Smooth muscle cell of the brain vasculature (primary cell): ENCODE measurements at places on chromosomes 1 and 21.

GRCh38 chr1:186655876-186656275 is 24.3 kb downstream of the PTGS2 start:
- DNase-seq = no peak

- no peak for DNase-seq
Measured at GRCh38 chr1:19032701-19033514, 76.4 kb upstream of the IFFO2 start.

- no peak for DNase-seq
Measured at GRCh38 chr1:109181807-109182163, 31.9 kb upstream of the SARS1 start.

GRCh38 chr1:183137782-183138181 is 48.3 kb upstream of the LAMC2 start:
- DNase-seq = no peak

DNA sequence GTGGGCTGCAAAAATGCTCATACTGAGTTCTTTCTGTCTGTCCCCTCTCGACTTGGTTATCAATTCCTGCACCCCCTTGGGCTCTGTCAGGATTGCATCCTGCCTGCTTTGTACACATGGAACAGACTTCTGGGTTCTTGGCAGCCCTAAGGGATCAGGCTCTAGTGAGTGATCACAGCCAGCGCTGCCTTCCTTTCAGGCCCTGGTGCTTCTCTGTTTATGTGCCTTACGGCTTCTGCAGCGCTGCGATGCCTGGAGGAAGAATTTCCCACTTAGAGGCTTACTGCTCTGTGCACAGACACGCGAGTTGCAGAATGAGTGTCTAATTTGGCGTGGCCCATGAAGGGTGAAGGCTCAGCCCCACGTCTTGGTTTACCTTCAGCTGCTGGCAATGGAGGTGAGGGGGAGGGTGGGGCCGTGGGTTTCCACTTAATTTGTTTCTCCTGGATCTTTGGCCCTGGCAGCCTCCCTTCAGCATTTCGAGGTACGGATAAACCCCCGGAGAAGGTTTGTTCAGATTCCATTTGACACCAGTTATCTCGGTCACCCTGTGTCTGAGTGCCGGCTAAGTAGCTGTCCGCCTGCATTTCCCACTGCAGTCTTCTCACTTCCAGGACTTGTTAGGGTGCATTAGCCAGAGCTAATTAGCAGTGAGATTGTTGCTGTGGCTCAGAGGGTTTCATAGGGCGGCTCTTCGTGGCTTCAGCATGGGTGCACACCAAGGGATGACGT is 227.3 kb downstream of the DYRK1A start:
- DNase-seq = no peak

- DNase-seq = no peak
Measured at GRCh38 chr1:3771108-3772026, 1.2 kb upstream of the SMIM1 start.

GRCh38 chr1:36853638-36854037 is 180.7 kb downstream of the GRIK3 start:
- DNase-seq = no peak

- no peak for DNase-seq
Measured at GRCh38 chr1:116826818-116827606, 72.8 kb downstream of the CD2 start.

DNA sequence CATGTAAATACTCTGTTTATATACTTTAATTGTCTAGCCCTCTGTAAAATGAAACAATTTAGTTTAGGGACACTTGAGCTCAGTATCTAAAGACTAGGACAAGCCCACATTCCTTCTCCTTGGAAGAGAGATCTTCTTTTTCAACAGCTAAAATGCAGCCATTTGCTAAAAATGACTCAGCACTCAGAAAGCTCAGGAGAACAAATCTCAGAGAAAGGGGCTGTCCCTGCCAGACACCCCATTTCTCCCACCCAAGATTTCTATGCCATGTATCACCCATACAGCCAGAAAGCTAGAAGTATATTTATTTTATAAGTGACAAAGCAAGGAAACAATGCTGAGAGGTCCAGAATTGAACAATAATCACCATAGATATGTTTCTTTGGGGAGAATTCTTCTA is 23.2 kb upstream of the PRDX6 start:
- no peak for DNase-seq

DNA sequence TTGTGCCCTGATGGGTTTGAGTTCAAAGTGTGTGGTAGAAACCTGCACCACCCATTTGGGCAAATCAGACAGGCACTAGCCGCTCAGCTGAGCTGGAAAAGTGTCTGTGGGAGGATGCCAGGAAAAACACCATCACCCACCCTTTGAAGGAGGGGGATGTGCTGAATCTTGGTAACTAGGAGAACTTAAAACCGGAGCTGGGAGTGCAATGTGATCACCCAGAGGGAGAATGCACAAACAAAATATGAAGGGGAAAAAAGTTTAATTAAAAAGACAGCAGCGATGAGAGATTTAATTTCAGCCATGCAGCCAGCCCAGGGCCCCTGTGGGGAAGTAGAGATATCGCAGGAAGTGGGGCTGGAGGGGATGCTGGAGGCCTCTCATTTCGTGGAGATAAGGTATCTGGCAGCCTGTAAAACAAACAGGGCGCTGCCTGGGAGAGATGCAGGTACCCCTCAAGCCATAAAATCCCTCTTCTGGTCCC is 86.8 kb upstream of the BCAR3 start:
- no peak for DNase-seq

GRCh38 chr1:47764461-47765046 is 232.6 kb downstream of the TRABD2B start:
- DNase-seq = no peak

DNA sequence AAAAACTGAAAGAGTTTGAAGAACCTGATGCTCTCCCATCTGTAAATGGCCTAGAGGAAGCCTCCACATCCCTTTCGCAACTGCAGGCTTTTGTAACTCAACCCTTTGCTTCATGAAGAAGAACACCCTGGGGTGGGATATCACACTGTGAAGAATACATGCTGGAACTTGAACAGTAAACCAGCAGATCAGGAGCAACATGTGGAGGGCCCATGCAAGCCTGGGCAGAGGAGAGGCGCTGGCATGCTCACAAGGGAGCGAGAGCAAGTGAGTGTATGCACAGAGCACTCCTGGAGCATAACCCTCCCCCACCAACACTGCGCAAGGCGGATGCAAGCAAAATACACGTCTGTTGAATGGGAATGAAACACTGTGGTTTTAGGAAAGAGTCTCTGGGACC is 24.6 kb upstream of the SPAG17 start:
- DNase-seq = no peak

DNA sequence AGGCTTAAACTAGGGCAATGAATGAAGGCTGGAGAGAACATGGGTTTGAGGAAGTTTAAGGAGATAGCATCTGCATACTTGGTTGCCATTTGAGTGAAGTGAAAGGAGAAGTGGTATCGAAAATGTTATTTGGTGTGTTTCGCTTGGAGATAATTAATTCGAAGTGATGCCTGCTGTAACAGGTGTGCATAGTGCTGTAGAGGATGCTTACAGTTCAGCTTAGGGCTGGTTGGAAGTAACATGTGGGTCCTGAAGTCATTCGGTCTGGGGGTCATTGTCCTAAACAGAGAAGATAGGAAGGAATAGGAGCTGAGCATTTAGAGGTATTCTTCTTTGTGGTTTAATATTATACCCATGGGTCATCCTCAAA is 301 bp upstream of the NUDT17 start:
- no peak for DNase-seq

DNA sequence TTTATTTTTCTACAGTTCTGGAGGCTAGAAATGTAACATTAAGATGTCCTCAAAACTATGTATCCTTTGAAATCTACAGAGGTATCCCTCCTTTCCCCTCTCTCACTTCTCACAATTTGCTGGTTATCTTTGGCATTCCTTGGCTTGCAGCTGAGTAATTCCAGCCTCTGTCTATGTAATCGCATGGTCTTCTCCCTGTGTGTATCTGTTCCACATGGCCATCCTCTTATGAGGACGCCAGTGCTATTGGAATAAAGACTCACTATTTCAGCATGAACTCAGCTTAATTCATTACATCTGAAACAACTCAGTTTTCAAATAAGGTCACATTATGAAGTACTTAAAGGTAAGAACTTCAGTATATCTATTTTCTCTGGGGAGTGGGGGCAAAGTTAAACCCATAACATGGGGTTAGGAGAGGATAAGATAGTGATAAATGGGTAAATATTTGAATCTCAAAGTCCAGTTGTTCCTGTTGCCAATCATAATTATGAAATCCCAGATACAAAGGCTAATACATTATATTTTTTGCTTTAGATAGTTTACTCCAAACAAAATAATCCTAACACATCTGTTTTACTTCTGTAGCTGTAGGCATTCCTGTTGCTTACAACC is 1290.8 kb downstream of the NCAM2 start:
- no peak for DNase-seq

- no peak for DNase-seq
Measured at GRCh38 chr1:22349362-22350043, 102.1 kb upstream of the ZBTB40 start.

- no peak for DNase-seq
Measured at GRCh38 chr1:18634276-18634675, 3.6 kb downstream of the PAX7 start.

DNA sequence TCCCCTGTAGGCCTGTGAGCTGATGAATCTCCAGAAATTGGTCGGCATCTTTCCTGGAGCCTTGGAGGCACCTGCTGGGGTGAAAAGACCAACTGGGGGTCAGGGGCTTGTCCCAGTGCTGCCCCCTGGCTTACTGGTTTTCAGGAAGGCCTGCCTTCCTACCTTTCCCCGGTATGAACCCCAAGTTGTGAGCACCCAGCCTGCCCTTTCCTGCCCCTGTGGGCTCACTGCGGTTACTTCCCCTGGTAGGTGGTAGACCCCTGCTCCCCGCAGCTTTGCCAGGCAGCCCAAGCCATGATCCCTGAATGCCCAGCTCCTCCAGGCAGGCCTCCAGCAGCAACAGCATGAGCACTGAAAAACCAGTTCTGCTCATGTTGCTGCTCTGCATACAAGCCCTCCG is 10.2 kb downstream of the DMRTB1 start:
- no peak for DNase-seq
